ENCODE measurements at places on chromosomes 3 and 15.

GRCh38 chr3:31724116-31724515 is 191.4 kb downstream of the STT3B start:
- DNase-seq = no peak

- DNase-seq = no peak
Observed at GRCh38 chr15:100725121-100726069, 123.0 kb downstream of the ASB7 start.

- DNase-seq = no peak
Observed at GRCh38 chr15:94026458-94027304, 204.7 kb upstream of the MCTP2 start.

DNA sequence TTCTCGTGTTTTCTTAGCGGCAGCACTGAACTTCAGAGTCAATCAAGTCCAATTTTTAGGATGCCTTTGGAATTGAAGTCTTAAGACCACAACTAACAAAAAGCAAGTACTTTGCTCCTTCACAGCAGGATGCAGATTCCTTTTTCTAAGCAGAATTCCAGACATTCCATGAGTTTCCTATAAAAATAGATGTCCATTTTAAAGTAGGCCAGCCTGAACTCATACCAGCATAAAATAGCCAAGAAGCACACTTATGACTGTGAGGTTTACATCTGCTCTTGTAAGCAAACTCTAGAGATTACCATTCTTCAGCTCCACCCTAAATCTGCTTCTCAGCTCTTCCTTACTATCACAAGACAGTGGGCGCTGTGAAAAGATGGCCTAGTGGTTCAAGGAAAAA is 85.8 kb downstream of the THBS1 start:
- DNase-seq = no peak

DNA sequence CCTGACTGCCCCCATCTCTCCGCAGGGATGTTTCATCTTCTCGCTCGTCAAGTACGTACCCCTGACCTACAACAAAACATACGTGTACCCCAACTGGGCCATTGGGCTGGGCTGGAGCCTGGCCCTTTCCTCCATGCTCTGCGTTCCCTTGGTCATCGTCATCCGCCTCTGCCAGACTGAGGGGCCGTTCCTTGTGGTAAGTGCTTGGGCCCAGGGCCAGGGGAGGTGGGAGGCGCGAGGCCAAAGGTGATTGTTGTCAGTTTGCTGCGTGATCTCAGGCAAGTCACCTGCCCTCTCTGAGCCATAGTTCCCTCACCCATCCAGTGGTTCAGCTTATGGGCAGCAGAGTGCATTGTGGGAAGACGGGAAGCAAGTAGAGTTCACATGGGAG is 58.5 kb downstream of the GRIP2 start:
- no peak for DNase-seq

GRCh38 chr3:179146911-179147513 is 1.1 kb upstream of the PIK3CA start:
- peak; percentile 77 for DNase-seq

- no peak for DNase-seq
Observed at GRCh38 chr15:32105258-32106241, 75.2 kb downstream of the CHRNA7 start.

DNA sequence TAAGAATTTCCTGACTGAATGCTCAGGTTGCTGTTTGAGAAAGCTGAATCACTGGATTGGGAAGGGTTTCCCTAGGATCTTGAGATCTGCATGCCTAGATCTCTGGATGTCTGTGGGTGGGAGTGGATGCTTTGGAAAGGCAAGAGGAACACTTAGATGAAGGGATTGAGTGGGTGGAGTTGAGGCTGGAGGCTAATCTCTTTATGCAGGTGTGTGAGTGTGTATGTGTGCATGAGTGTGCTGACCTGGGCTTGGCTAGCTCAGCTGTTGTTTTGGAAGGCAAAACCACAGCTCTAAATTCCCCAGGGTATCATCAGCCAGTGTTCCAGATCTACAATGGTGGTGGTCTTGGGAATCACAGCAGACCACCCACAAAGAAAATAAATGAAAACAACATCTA is 60.5 kb downstream of the CLDN1 start:
- DNase-seq = no peak

DNA sequence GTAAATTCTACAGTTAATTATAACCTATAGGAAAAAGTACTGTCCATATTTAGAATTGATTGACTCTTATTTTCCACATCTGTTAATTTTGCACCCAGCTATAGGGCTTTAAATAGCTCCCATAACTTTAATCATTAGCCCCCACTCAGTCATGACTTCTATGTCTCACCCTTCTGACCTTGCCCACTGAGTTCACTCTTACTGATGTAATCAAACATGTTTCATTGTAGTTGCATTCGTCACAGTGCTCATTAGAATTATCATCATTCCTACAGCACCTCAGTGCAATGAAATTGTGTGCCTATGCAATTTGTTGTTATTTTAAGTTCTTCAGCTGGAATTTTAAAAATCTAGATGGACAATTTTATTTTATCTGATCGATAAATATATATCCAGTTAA is 151.4 kb downstream of the TIGIT start:
- no peak for DNase-seq

DNA sequence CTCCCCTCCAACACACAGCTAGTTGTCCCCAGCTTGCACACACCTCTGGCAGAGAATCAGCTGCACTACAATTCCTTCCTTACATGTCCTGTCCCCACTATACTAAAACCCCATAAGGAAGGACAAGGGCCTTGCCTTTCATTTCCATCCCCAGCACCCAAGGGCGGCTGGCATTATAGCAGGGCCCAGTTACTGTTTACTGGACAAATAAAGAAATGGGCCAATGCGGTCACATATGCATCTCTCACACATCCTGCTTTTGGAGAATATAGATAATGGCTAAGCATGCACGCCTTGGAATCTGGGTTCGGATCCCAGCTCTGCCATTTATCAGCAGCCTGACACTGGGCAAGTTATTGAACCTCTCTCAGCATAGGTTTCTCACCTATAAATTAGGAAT is 99.1 kb downstream of the DAPK2 start:
- DNase-seq = no peak

GRCh38 chr3:17179381-17180205 is 294.8 kb downstream of the PLCL2 start:
- DNase-seq = no peak

DNA sequence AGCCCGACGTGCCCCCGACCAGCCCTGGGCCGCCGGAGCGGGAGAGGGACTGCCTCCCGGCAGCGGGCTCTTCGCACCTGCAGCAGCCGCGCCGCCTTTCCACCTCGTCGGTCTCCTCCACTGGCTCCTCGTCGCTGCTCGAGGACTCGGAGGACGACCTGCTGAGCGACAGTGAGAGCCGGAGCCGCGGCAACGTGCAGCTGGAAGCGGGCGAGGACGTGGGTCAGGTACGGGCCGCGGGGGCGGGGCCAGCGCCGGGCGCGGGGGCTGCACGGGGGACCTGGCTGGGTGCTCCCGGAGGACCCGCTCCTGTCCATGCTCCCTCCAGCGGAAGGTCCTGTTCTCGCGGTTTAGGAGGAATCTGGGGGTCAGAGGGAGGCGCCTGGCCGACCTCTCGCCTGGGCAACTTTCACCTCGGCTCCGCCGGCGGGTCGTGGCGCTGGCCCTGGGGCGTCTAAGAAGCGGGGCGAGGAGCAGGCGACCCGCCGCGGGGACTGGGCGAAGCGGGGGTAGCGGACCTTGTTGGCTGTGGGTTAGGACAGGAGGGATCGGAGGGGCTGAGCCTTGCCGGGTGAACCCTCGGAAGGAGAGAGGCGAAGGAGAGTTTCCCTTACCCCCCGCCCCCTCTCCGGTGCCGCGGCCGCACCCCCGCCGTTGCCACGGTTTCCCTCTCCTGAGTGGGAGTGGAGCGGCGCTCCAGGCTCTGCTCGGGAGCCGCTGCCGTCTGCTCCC is 682 bp downstream of the ITPKA start:
- no peak for DNase-seq

DNA sequence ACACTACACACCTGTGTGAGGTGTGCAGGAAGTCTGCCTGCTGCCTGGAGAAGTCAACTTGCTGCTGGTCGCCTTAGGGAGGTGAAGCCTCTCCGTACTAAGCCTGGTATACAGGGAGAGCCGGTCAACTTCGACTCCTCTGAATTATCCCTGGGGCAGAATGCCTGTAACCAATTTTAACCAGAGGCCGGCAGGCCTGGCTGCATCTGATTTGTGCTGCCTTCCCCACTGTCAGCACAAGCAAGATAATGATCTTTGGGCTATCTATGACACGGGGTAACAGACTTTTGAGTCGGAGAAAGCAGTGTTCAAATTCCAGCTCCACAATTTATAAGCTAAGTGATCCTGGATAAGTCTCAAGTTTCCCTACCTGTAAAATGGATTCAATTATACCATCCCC is 42.3 kb downstream of the MAGEF1 start:
- no peak for DNase-seq

GRCh38 chr3:157163217-157163953 is 3.4 kb upstream of the CCNL1 start:
- no peak for DNase-seq

DNA sequence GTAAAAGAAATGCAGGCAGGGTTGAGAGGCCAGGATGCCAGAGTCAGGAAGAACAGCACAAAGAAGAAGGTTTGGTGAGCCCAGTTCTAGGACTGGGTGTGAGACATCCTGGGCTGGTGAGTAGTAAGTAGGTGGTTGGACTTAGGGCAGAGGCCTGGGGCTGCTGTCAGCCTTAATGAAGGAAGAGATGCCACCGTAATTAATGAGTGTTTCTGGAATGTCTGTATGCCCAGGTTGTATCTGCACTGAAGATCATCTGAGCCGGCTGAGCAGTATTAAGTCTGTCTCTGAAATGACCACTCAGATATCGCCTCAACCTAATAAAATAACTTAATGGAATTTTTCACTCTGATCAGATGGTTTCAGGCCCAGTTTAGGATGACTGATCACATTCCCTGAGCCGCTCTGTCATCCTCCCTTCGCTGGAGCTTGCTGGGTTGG is 532.9 kb upstream of the IL12A start:
- DNase-seq = no peak

DNA sequence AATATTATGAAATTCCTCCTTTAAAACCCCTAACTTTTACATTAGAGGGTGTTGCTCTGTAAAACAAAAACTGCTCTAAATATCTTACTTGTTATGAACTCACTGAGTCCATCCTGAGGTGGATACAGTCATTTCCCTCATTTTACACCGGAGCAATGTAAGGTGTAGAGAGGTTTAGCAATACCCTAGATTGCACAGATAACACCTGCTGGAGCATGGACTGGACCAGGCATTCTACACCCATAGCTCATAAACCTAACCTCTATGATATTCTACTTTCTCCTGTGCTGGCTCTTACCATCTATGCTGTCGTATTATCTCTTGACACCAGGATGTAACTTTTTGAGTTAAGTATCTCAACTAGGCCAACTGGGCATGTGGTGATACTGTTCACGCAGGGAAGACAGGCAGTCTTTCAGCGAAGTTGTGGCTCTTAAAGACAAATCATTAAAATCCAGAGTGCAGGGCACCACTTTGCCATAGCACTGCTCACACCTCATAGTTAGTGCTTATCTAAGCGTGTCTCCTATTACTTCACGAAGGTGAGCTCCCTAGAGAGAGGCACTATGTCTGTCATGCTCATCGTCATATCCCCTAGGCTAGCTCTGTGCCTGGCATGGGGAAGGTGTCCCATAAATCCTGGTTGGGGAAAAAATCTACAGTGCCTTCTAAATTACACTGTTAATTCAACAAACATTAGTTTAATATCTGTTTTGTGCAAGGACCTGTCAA is 100.1 kb upstream of the SLC2A2 start:
- no peak for DNase-seq

DNA sequence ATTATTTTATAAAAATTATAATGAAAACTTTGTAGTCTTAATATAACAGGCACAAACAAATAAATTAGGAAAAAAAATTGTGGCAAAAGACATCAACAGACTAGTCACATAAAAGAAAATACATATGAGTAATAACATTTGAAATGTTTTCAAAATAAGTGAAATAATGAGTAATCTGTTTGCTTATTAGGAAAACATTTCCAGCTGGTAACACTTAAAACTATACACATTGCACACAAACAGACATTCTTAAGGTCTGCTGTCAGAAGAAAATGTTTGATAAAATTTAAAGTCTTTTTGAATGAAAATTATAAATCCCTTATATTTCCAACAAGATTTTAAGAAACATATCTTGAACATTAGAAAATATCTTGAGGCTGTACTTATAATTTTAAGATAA is 1326.3 kb upstream of the CADM2 start:
- DNase-seq = no peak

- no peak for DNase-seq
Observed at GRCh38 chr3:130918328-130918727, 24.4 kb downstream of the ATP2C1 start.

DNA sequence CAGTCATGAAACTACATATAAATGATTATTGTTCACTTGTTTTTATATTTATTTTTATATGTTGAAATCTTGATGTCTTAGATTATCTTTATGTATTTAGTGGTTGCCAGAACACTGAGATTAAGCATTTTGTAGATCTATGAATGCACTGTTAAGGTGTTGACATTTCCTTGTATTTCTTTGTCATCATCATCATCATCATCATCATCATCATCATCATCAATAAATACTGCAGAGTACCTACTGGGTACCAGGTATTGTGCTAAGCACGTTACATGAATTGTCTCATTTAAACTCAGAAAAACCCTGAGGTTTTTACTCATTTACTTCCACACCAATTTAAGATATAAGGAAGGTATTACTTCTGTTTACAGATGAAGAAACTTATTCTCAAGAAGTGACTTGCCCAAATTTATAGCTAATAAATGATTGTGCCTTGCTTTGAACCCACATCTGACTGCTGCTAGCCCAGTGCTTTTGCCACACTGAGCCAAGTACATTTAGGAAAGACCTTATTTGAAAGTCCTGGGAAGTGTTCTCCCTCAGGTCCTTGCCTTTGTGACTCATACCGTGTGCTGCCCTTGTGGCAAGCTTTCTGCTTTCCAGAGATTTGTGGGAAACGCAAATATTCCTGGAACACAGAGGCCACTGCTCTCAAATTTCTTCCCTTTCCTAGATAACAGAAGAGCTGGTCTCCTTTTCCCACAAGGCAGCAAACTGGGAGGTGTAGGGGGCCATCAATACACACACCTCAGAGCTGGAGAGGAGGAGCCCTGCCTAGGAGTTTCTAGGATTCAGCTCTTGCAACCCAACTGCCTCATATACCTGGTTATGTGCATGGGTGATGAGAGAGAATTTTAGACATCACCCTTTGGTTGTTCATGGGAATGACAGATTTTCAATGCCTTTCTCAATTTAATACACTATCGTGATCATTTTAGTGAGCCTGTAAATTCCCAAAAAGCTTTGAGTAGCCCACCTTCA is 115.4 kb upstream of the C15orf61 start:
- DNase-seq = no peak

DNA sequence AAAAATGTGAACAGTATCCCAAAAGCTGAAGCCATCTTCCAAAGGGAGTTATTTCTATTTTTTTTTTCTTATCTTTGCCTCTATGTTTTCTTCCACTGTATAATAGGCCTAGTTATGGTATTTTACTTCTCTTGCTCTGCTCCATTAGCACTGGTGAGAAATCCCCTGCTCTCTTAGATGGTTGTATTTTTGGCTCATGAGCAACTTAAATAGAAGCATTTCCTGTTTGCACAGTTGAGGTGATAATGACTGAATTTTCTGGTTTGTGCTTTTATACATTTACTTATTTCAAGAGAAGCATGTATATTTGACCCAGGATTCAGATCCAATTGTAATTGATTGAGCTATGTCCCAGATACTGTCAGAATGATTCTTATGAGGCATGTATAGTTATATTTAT is 61.6 kb upstream of the CD200R1L start:
- no peak for DNase-seq
